BJ (cell line): ENCODE measurements at places on chromosomes 2 and 18. TPM values are rescaled to one million over a fixed set of nuclear protein-coding genes. Genes with fewer than 3 reads are reported as not detected.

DNA sequence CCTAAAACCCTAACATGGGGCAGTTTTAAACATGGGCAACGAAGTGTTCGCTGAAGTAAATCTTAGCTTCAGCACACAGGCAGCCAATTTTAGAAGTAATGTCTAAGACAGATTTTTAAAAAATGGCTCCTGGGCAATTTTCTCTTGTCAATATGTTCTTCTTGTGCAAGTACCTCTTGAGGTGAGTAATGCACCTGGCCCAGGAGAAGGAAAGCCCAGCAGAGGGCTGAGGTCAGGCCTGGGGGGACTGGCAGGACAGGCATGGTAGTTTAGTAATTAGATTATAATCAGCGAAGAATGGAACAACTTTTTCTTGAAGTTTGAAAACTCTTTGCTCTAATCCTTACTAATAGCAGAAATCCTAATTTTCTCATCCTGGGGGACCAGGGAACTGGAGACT lies 77.6 kb downstream of the SPRED2 start:
- DNase-seq = no peak

GRCh38 chr18:49863769-49864621 lies 50.7 kb upstream of the ACAA2 start:
- no peak for DNase-seq

GRCh38 chr2:64622443-64623241 lies 31.1 kb downstream of the SERTAD2 start:
- DNase-seq = no peak

GRCh38 chr2:40606862-40607261 lies 155.0 kb upstream of the SLC8A1 start:
- no peak for DNase-seq

- DNase-seq = no peak
Measured at GRCh38 chr2:18918280-18918679, 328.9 kb upstream of the NT5C1B start.

GRCh38 chr2:197920088-197920487 lies 115.7 kb downstream of the PLCL1 start:
- no peak for DNase-seq

GRCh38 chr2:46500801-46501200 lies 21.4 kb downstream of the TMEM247 start:
- no peak for DNase-seq

DNA sequence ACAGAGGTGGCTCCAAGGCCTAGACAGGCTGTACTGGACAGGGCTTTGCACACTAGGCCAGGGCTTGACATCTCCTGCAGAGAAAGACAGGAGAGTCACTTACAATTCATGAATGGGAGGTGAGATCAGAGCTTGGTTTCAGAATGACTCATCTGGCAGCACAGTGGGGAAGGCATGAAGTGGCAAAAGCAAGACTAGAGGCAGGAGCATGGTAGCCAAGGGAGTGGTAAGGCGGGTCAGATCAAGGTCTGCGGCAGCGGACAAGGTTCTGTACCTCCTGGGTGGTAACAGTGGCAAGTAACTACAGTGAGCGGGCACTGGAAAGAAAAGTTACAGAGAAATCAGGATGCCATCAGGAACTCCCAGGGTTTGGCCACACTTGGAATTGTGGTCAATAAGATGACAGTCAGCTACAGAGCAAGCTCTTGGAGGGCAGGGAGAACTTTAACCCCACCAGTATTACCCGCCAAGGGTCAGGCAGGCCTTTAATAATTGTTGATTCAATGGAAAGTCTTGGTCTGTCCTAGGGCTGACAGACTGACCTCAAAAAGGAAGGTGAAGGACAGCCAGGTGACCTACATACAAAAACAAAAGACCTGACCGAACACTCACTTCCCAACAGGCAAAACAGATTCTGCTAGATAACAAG lies 5.7 kb downstream of the MCFD2 start:
- DNase-seq = no peak

DNA sequence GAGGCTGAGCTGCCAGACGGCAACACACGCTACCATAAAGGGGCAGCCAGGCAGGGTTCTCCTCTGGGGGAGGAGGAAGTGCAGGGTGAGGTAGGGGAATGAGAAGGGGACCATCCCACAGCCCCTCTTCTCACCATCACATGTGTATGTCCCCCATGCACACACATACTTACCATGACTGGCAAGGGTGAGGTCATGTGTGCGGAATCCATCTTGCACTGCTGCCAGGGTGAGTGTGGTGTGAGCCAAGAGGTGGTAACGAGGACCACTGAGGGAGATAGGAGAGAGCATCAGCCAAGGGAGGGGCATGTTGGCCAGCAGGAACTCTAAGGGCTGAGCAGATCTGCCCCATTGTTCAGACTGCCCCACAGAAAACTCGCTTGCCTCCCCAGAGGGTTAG lies 7.1 kb downstream of the WDR54 start:
- DNase-seq = no peak

- no peak for DNase-seq
Measured at GRCh38 chr2:175001566-175001965, 3.6 kb downstream of the CHN1 start.

GRCh38 chr2:237729681-237730475 lies 68.7 kb upstream of the RBM44 start:
- DNase-seq = no peak

DNA sequence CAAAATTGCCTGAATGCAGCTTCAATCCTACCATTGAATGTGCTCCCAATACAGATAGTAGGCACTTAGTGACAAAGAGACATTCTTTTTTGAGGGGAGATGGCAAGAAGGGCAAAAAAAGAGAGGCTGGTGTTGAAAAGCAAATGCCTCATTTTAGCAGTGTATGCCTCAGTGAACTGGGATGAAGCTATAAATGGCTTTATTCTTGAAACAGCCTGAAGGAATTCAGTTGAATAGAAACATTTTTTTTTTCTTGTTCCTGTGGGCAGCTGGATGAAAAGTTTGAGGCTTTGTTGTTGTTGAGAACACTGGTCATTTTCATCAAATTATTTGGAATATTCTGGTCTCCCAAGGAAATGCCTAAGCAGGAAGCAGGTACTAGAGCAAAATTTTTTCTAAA lies 228.9 kb downstream of the RNF144A start:
- no peak for DNase-seq

GRCh38 chr2:20222769-20223406 lies 2.0 kb downstream of the SDC1 start:
- no peak for DNase-seq

DNA sequence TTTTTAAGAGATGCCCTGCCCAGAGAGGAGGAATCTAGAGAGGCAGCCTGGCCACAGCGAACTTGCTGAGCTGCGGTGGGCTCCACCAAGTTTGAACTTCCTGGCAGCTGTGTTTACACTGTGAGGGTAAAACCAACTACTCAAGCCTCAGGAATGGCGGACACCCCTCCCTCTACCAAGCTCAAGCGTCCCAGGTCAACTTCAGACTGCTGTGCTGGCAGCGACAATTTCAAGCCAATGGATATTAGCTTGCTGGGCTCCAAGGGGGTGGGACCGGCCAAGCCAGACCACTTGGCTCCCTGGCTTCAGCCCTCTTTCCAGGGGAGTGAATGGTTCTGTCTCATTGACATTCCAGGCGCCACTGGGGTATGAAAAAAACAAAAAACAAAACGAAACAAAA lies 289.4 kb downstream of the KCNS3 start:
- no peak for DNase-seq

GRCh38 chr2:196176142-196176738 lies 4.9 kb upstream of the STK17B start:
- DNase-seq = no peak

DNA sequence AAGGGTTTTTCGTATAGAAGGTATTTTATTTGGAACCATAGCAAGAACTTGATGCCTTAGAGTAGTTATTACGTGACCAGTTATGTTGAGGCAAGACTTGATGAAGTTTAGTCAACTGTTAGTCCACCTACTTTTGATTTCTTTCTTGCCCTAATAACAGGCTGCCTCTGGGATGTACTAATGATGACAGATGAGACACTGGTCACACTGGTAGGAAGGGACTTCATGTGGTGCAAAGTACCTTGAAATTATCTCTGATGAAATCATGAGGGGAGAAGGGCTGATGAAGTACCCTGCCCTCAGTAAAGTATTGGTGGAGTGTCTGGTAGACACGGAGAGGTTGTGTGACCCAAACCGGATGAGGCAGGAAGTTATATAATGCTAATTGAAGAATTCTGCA lies 5.4 kb downstream of the DIS3L2 start:
- DNase-seq = no peak

DNA sequence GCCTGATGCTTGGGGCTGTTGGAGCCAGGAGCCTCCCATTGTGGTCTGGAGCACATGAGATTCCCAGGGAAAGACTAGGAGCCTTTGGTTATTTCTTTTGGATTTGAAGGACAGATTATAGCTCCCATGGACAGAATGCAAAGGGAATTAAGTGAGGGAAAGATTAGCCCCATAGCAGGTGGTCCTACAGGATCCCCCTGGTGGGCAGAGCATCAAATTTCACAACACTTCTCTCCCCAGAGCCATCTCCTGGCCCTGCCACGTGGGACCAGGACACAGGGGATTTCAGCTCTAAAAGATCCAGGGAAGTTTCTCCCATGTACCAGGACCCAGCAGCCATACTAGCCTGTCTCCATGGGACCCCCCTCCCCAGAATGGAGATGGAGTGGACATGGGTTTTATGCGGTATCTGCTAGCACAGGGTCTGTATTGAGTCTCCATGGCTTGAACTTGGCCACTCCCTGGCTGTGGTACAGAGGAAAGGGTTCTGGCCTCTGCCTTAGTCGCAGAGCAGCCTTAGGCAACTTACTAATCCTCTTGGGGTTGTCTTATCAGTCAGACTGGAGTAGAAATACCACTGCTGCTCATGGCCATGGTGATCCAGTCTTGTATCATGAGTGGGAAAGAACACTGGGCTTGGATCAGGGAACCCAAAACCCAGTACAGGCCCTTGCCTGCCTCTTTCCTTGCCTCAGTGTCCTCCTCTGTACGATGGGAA lies 6.8 kb upstream of the PLB1 start:
- DNase-seq = no peak

The SIX3 gene
- polyA plus RNA-seq = not detected in 2 replicates

The REG3G gene
- polyA plus RNA-seq = not detected in 2 replicates

The TPO gene
- not detected in 2 replicates for polyA plus RNA-seq

The DYNAP gene
- not detected in 2 replicates for polyA plus RNA-seq
